T-helper 2 cell (primary cell): ENCODE measurements at places on chromosomes 1 and 21.

- no peak for DNase-seq
These were observed 4.0 kb downstream of the CD247 start for GRCh38 chr1:167514288-167514687.

DNA sequence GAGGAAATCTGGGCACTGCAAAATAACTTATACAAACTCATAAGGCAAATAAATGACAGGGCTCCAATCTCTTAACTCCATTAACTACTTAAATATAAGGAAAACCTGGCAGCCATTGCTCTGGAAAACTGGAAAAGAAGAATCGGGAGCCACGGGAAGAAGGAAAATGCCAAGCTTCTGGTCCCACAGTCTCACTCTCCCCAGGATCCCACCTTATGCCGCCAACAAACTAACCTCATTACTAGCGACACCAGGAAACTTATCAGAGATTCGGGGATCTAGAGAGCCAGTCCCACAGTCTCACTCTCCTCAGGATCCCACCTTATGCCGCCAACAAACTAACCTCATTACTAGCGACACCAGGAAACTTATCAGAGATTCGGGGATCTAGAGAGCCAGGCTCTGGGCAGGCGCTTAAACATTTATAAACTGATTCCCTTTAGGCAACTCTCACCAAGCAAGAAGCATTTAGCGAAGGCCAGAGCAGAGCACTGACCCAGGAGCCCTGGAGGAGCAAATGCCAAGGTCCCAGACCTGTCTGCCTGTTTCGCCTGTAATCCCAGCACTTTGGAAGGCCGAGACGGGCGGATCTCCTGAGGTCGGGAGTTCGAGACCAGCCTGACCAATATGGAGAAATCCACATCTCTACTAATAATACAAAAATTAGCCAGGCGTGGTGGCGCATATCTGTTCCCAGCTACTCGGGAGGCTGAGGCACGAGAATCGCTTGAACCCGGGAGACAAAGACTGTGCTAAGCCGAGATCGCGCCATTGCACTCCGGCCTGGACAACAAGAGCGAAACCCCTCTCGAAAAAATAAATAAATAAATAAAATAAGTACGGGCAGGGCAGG is 720 bp downstream of the PSMB2 start:
- DNase-seq: no peak

GRCh38 chr1:156677616-156678596 is 699 bp upstream of the NES start:
- no peak for DNase-seq

- no peak for DNase-seq
These were observed 91.1 kb downstream of the HLX start for GRCh38 chr1:220970311-220970710.

GRCh38 chr1:84856726-84857270 is 36.2 kb downstream of the LPAR3 start:
- DNase-seq: no peak

- no peak for DNase-seq
These were observed 61.3 kb downstream of the RAP1GAP start for GRCh38 chr1:21607549-21608529.

GRCh38 chr1:33459691-33460090 is 12.8 kb upstream of the ZSCAN20 start:
- DNase-seq: no peak

DNA sequence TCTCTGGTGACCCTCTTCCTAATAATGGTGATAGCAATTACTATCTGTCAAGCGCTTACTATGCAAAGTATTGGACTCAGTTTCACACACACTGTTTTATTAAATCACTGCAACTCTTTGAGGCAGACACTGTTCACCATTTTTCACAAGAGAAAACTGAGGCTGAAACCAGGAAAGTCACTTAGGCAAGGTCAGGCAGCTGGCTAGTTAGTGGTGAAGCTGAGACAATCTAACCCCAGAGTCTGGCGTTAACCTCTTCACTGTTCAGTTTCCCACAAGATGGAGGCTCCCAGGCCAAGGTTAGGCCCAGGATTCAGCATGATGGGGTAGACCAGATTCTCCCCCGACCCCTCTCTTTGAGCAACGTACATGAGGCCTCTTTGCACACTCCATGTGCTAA is 4.8 kb upstream of the GJA8 start:
- no peak for DNase-seq

DNA sequence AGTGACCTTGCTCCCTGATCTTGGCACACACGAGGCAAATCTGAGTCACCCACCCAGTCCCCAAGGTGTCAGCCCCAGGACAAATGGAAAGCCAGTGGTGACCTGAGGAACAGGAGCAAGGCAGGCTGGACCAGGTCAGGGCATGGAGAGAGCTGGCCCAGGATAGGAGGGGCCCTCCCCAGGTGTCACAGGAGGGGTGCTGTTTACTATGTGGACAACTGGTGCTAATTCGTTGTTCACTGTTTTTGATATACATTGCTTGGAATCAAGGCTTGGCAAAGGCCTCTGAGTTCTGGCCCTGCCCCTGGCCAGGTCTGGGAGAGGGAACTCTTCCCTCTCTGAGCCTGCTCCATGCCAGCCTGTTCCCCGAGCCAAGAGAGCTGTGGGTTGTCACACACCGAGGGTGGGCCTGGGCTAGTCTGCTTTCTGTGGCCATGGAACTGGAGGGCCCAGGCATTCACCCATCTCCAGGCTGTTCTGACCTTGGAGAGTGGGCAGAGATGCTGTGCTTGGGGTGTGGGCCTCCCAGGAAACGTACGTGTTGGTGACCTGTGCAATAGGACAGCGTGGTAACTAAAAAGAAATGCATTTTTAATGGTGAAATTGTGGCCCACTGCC is 41.8 kb downstream of the CRYAA start:
- no peak for DNase-seq

GRCh38 chr1:244084763-244085162 is 33.7 kb downstream of the ZBTB18 start:
- no peak for DNase-seq

DNA sequence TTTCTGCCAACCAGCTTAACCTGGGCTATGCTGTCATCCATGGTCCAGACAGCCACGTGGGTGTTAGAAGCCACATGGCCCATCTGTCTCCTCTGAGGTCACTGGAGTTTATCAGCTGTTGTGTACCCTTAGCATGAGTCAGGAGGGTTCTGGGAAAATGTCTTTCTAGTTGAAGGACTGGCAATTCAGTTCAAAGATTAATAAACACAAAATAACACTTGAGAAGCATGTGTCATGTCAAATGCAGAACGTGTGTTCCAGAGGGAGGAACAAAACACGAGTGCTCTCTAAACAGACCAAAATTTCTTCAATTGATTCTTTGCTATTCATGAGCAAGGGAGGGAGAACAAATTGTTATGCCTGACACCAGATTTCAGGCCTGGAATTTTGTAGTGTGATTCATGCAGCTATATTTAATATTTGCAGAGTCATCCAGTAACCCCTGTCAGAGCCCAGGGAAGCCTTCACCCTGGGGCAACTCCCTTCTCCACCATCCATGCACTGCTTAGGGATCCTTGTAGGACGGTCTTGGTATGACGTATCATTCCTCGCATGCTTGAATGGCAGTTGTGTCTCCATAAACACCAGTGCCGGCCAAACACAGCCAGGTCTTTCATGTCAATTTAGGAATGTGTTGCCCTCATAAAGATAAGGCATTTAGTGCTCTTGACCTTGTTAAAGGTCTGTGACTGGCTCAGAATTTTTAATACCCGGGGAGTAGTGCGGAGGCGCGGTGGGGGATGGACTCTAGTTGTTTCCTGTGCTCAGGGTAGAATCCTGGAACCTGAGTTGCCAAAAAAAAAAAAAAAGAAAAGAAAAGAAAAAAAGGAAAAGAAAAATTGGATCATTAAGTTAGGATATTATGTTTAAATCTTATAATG is 27.7 kb upstream of the DYRK1A start:
- no peak for DNase-seq

GRCh38 chr1:182415789-182416188 is 15.3 kb upstream of the TEDDM1 start:
- no peak for DNase-seq

GRCh38 chr1:86775395-86775794 is 71.0 kb downstream of the SH3GLB1 start:
- DNase-seq: no peak

DNA sequence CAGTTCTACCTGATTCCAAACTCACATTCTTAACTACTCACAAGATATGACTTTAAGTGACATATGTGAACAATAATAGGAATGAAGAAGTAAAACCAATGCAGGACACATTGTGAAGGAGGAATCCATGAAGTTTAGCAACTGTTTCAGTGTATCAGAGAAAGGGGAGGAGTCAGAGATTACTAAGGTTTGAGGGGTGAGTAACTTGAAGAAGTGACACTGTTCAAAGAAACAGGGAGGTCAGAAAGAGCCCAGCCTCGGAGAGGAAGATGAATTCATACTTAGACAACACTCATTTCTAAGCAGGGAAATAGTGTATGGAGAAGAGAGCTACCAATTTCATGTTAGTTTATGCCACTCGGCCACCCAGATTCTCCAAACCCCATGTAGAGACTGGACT is 28.2 kb upstream of the RPF1 start:
- DNase-seq: no peak

DNA sequence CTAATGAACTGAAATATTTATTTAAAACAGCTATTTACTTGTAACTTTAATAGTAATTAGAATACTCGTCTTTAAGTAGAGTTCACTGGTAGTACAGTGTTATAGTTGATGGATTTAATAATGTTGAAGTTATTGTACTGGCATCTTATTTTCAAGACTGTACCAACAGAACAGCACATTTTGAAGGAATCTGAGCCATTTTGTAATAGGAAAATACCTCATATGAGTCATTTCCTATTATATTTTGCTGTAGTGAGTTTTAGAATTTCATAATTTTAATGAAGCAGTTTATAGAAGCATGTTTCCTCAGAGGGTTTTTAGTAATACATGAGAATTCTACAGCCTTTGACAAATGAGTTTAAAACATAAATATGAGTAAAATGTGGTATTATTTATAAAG is 258.3 kb downstream of the OLFM3 start:
- DNase-seq: no peak

- no peak for DNase-seq
These were observed at the start of gene ALX3 for GRCh38 chr1:110070671-110071242. TSS of gene ALX3 (minus strand) at chr1:110070672. CDS start at chr1:110070612, 60 bp downstream.
